ENCODE measurements at places on chromosomes 3 and 15.

DNA sequence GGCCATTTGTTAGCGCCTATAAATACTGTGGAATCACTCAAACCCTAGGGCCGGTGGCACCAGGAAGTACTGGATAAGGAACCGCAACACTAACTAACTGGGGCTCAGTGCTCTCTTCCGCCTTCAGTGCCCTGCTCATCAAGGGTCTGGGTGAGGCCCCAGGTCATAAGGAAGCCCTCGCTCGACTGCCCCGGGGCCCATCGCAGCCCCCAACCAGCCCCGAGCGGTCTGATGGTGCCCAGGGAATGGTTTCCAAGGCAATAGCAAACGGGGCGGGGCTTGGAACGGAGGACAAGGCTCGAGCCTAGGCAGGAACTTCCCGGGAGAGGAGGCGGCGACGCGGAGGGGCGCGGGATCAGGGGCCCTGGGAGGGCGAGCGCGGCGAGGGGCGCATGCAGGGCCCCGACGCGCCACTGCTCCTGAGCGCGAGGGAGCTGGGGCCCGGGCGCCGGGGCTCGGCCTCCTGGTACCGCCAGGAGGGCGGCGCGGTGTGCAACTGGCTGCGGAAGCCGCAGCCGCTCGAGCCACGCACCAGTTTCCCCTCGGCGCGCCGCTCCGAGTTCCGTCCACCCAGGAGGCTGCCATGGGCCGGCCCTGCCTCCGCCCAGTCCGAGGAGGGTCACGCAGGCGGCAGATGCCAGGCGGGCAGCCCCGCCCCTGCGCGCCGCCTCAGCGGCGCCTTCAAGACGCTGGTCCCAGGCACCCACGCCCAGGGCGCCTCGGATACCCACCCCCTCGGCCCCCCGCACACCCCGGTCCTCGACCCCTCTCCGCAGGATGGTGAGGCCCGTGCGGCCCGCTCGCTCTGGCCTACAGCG lies at the start of gene TTLL3:
Gene TTLL3, plus strand, starts transcription at position 648 of the 818 bp plus-strand sequence. CDS start 400 bp downstream, outside the sequence.
- no peak for DNase-seq

DNA sequence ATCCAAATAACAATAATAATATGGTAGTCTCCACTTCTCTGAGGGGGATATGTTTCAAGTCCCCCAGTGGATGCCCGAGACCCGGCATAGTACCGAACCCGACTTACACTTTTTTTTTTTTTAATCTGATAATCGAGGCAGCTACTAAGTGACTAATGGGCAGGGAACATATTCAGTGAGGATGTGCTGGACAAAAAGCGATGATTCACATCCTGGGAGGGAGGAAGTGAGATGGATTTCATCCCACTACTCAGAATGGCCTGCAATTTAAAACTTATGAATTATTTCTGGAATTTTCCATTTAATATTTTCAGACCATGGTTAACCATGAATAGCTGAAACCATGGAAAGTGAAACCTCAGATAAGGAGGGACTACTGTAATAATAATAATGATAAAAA lies 49.5 kb upstream of the SELENOK start:
- DNase-seq: no peak

DNA sequence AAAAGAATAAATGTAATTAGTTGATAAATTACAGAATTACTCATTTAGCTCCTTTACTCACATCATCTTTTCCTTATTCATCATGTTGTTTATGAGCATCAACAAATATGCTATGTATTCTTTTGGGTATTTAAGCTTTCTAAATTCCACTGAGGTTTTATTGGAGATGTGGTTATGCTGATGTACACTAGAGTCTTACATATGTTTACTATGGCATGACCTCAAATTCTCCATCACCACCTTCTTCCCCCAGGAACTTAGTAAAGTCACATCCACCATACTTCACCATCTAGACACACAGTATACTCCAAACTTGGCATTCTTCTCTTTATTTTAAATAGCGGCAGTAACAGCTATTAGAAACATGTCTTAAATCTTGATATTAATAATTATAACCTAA lies 74.1 kb upstream of the MELTF start:
- no peak for DNase-seq

- no peak for DNase-seq
Measured at GRCh38 chr15:45048794-45049631, 26.0 kb downstream of the SORD start.

DNA sequence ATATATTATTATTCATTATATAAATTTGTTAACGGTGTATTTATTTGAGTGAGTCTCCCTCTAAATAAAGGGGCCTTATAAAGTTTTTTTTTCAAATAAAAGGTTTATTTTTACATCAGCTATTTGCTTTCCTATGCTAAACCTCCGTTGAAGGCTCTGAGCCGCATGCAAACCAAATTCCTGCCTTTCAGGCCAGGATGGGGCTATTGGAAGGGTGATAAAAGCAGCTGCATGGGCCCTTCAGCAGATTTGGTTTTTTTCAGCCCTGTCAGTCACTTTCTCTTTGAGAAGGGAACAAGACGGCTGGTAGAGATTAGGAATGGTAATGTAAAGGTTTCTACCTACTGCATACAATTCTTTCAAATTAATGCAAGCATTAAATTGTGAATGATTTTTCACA lies 244.2 kb downstream of the WNT5A start:
- no peak for DNase-seq

- DNase-seq: no peak
Measured at GRCh38 chr15:101533371-101534140, 44.0 kb upstream of the PCSK6 start.

DNA sequence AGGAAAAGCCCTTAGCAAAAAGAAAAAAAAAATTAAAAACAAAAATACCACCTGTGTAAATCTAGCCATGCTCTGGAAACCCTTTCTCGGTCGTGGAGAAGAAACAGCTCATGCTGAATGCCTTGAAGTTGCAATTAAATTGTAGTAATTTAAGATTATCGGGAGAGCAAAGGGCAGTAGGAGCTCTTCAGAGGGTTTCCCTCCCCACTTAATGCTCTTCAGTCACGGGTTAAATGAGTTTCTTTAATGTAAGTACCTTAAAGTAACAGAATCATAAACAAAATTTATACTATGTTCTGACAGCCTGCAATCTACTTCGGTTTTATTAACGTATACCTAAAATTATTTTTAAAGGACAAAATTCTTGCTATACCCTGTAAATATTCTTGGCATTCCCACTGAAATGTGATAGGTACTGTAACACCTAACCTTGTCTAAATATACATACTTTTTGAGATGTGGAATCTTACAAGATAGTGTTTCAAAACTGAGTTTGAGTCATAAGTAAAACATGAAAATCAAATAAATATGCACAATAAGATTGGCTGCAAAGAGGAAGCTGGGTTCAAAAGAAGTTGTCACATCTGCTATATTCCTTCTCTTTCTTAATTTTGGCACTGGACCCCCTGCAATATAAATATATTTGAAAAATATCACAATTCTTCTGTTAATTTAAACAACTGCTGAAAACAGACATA lies 5.3 kb downstream of the FOXP1 start:
- DNase-seq: no peak

- no peak for DNase-seq
Measured at GRCh38 chr3:25372167-25372566, 55.9 kb upstream of the RARB start.

DNA sequence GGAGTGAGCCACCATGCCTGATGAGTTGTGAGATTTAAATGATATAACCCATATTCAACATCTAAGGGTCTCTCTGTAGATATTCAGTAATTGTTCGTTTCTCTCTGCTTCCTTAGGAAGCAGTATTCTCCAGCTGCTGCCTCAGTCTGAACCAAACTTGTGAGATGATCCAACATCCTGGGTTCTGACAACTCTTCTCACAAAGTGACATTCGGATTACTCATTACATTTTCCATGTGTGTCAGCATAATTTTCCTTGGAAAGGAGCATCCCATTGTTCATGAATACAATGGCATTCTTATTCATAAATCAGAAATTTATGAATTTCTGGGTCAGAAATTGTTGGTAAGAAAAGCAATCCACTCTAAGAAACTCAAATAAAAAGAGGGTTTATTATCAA lies 15.0 kb upstream of the SEC22A start:
- DNase-seq: no peak

DNA sequence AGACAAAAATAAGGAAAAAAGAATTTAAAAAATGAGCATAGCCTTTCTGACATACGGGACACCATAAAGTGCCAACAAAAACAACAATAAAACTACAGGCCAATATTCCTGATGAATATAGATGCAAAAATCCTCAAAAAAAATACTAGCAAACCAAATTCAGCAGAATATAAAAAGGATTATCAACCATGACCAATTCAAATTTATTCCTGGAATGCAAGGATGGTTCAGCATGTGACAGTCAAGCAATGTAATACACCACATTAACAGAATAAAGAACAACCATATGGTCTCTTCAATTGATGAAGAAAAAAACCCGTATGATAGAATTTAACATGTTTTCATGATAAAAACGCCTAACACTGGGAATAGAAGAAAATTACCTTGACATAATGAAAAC lies 341.7 kb downstream of the PYDC2 start:
- DNase-seq: no peak

DNA sequence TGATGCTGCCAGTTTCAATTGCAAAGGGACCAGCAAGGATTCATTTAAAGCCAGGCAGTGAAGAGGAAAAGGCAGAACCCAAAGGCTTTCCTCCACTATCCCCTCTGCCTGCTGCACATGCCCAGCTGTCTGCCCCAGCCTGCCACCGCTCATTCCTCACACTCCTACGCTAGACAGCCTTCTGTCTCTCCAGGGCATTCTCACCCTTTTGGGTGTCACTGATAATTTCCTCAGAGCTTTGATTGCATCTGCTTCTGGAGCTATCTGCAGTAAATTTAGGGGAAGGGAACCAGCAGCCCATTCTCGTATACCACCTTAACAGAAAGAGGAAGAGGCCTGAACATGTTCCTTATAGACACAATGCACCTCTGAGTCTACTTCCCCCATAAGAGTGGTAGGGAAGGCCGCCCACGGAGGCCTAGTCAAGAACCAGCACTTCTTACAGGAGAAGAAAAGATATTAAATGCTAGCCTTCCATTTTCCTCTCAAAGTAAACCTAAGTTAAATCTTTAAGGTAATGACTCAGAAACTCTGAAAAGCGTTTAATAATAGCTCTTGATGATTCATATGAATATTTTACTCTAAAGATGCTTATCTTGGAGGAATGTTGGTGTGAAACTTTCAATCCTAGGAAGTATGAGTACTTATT lies 20.9 kb downstream of the NUDT16 start:
- DNase-seq: no peak

- DNase-seq: no peak
Measured at GRCh38 chr15:63210151-63211091, 21.0 kb downstream of the RAB8B start.

DNA sequence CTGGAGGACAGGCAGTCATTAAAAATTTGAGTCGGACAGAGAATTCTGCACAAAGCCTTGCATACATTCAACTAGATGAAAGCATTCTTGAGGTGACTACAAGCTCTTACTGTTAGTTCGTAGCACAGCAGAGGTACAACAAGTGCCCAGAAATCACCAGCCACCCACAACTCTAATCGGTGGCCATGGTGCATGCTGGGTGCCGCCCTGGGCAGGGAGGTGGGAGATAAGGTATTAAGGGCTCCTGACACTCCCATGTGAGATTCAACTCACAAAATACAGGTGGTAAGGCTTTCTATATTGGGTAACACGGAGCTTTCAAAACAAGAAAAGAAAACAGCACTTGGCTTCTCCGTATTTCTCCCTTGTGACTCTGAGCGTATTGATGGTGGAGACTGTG lies 66.0 kb downstream of the MEIS2 start:
- DNase-seq: no peak

DNA sequence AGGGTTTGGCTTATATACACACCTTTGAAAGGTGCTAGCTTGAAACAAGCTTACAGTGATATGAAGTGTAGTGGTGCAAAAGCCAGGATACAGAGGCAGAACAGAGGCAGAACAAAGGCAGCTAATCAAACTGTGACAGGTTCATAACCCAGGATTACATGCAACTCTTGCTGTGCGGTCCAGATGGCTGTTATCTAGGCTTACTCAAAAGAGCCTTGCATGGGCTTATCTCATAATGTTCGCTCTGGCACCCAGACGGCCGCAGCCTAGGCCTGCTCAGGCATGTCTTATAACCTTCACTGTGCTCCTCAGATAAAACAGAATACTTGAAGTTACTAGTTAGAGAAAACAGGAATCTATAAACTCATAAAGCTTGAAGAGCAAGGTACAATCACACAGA lies 22.8 kb upstream of the NOX5 start:
- DNase-seq: no peak

DNA sequence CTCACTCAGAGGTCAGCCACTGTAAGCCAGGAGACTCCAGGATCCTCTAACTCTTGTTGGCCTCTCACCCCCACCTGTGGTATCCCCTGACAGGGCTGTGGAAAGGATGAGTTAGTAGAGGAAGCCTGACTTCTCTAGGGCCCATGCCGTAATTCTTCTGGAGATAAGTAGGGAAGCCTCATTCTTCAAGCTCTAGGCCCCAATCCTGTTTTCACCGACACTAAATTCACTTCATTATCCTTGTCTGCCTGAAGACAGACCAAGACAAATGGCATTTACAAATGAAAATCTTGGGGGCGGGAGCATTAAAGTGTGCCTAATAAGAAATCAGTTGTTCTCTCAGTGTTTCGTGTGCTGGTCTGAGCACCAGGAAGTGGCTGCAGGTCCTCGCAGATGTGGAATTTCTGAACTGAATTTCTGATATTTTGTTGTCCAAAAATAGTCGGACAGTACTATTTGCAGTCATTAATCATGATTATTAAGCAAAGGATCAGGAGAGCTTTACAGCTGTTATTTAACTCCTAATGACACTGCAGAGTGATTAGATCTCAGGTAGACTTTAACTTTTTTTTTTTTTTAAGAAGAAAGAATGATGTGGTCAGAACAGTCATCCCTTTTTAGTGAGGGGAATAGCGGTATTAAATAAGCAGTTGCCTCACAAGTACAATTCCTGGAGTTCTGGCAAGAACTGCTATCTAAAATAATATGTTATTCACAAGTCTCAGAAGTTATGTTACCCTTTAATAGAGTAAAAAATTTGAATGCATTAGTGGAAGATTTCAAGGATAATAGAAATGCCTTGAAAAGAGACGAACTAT lies 58.4 kb downstream of the RBMS3 start:
- DNase-seq: no peak

- no peak for DNase-seq
Measured at GRCh38 chr3:62843508-62843907, 31.7 kb downstream of the CADPS start.

DNA sequence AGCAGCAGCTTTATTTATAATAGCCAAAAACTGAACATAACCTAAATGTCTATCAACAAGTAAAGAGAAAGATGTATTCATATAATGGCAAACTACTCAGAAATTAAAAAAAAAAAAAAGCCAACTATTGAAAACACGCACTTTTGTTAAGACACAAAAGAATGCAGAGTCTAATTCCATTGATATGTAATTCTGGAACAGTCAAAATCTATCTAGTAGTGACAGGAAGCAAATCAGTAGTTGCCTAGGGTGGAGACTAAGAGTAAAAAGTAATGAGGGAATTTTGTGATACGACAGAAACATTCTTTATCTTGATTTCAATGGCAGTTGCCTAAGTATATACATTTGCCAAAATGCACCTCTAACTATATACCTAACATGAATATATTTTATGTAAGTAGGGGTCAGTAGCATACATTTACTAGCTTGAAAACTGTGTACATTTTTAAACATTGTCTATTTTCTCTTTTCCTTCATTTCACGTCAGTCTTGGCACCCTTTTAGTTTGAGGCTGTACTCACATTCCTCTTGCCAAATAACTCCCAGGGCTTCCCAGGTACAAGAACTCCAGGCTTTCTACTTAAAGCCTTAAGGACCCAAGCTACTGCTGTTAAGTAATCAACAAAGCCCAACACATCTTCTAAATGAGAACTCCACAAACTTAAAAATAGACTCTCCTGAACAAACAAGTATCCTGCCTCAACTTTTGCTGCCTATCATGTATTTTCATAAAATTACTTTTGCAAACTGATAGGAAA lies 54.7 kb downstream of the ADAM10 start:
- DNase-seq: no peak
